Activated CD4-positive, alpha-beta T cell treated with anti-CD3 and anti-CD28 coated beads, Interleukin-2, Interleukin-4, amounts not matched to agents 100 ng/mL and 50 ng/mL, durations not matched to agents 16 hours and 8 hours (primary cell): ENCODE measurements at places on chromosomes 7 and 10.

- DNase-seq, result no peak
Observed at GRCh38 chr7:74023092-74023536, 4.9 kb upstream of the ELN start.

- peak; percentile 46 for DNase-seq
Observed at GRCh38 chr10:93357680-93358079, 124.5 kb downstream of the MYOF start.

- DNase-seq, result no peak
Observed at GRCh38 chr7:98206451-98207330, 4.5 kb upstream of the BHLHA15 start.

- no peak for DNase-seq
Observed at GRCh38 chr10:105023211-105024111, 382.4 kb downstream of the SORCS3 start.

- DNase-seq, result no peak
Observed at GRCh38 chr7:70925411-70926115, 206.4 kb upstream of the GALNT17 start.

DNA sequence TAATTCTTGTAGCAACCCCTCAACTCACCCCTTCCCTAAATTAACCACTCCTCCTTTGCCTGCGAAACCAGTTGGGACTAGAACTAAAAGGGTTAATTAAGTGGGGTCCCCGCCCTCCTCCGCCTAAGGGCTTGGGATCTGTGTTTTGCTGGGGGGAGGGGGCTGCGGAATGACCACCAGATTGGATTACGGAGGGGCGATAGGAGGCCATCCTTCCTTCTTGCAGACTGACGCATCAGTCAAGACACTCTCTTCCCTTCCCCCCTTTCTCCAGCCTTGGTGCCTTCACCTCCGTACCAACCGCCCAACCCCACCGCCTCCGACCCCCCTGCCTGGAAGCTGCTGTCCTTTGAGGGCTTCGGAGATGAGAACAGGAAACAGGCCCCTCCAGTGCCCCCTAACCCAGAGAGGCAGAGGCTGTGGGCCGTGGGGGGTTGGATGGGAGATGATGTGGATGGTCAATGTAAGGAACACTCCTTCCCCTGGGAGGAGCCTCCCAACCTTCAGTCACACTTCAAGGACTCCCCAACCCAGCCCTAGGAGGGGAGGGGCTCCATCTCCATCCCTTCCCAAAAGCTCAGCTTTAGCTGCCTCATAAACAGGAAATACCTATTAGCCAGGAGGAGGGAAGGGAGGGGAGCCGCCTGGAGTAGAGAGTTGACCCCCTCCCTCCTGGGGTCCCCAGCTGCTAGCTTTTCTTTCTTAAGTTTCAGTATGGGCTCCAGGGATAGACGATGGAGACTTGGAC is 997 bp upstream of the LDB1 start:
- no peak for DNase-seq

GRCh38 chr7:90455163-90456030 is 14.0 kb upstream of the PTTG1IP2 start:
- peak; percentile 44 for DNase-seq

GRCh38 chr10:62237506-62237905 is 31.1 kb downstream of the RTKN2 start:
- no peak for DNase-seq

GRCh38 chr10:25263931-25264330 is 89.1 kb downstream of the GPR158 start:
- DNase-seq, result no peak

GRCh38 chr7:27842094-27842692 is 102.2 kb downstream of the TAX1BP1 start:
- no peak for DNase-seq

DNA sequence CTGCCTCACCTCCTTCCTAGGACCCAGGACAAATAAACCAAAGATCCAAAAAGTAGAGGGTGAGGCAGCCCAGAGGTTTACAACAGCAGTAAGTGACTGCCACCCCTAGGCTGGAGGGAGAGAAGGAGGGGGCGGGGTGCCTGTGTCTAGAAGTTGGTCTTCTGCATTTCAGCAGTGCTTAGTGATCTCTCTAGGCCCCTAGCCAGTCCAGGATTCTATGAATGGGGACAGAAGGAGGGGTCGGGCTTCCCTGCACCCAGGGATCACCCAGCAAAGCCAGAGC is 62.8 kb upstream of the KDM7A start:
- no peak for DNase-seq

- peak; percentile 3 for DNase-seq
Observed at GRCh38 chr10:77328272-77328816, 309.3 kb downstream of the KCNMA1 start.

DNA sequence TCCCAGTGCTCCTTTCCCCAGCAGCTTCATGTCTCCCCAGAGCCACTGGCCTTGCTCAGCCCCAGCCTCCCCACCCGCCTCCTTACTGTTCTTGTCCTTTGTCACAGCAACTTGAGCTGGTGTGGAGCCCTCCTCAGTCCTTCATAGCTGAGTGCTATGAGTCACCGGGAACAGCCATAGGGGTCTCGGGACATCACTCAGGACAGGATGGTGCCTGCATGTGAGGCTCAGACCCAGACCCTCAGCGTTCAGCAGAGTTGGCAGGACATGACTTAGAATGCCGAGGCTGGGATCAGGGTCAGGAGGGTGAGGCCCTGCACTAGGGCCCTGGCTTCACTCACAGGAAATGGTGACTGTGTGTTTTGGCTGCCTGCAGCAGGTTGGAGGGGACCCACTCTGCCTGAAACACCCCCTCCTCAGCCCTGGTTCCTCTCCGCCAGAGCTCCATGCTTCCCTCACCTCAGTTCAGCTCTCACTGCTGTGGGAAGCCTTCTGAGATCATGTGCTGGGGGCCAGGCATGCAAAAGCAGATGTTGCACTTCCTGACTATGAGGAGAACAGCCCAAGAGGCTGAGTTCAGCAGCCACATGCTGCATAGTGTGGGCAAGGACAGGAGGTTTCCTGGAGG is 40.7 kb upstream of the GJD4 start:
- DNase-seq, result no peak

DNA sequence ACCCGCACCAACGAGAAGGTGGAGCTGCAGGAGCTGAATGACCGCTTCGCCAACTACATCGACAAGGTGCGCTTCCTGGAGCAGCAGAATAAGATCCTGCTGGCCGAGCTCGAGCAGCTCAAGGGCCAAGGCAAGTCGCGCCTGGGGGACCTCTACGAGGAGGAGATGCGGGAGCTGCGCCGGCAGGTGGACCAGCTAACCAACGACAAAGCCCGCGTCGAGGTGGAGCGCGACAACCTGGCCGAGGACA is 1.6 kb downstream of the VIM start:
- DNase-seq, result no peak

DNA sequence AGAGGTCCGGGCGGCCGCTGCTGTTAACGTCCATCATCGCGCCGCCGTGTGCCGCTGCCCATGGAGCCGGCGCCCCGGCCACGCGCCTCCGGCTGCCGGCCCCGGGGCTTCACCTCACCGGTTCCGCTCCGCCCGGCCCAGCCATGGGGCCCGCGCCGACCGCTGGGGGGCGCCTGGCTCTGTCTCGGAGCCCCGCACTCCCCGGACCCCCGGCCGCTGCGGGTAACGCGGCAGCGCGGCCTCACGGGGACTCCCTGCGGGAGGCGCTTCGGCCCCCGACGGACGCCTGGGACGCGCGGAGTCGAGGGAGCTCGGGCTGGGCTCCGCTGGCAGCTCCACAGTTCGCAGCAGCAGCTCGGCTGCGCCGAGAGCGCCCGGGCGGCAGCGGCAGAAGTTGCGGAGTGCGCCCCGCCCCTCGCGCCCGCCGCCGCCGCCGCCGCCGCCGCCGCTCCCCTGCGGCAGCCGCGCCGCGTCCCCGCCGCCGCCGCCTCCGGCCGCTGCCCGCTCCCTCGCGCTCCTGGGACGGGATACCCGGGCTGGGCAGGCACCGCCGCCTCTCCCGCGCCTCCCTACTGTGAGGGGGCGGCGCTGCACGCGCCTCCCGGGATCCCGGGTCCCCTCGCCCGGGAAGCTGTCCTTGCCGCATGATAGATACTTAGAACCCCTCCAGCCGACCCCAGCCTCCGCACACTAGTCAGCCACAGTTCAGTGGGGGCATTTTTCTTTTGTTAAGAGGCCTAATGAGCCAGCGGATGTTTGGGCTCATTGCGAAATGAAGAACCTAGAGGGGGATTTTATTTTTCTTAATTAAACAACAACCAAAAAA is at the start of gene HTR7:
Gene HTR7, minus strand, starts transcription at position 405 of the 826 bp plus-strand sequence. Its CDS starts 368 bp downstream, at position 37.
- DNase-seq, result peak; percentile 42

- no peak for DNase-seq
Observed at GRCh38 chr7:31437250-31437865, 76.5 kb upstream of the ITPRID1 start.

DNA sequence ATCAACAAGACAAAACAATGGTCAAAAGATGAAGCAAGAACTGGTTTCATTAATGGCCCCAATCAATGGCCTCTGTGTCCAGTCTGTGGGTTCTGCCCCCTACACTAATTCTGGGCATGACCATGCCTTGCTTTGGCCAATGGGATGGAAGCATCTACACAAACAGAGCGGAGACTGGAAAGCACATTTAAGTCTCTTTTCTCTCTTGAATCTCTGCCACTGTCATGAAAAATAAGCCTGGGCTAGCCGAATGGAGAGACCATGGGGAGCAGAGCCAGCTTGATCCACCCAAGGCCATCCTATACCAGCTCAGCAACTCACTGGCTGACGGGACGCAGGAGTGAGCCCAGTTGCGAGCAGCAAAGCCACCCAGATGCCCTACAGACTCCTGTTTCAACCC is 30.9 kb downstream of the ANKRD16 start:
- DNase-seq, result no peak

DNA sequence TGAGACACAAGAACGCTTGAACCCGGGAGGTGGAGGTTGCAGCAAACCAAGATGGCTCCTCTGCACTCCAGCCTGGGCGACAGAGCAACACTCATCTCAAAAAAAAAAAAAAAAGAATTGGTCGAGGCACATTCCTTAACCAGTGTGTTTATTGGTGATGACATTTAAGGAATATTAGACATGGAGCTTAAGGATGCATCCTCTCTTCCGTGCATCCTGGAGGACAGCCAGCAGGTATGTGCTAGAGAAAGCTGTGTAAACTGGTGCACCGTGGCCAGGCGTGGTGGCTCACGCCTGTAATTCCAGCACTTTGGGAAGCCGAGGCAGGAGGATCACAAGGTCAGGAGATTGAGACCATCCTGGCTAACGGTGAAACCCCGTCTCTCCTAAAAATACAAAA is 11.8 kb downstream of the ZKSCAN1 start:
- DNase-seq, result no peak

GRCh38 chr10:88794731-88795130 is 7.8 kb upstream of the LIPM start:
- no peak for DNase-seq

GRCh38 chr7:74344132-74344496 is 54.9 kb downstream of the CLIP2 start:
- DNase-seq, result no peak

DNA sequence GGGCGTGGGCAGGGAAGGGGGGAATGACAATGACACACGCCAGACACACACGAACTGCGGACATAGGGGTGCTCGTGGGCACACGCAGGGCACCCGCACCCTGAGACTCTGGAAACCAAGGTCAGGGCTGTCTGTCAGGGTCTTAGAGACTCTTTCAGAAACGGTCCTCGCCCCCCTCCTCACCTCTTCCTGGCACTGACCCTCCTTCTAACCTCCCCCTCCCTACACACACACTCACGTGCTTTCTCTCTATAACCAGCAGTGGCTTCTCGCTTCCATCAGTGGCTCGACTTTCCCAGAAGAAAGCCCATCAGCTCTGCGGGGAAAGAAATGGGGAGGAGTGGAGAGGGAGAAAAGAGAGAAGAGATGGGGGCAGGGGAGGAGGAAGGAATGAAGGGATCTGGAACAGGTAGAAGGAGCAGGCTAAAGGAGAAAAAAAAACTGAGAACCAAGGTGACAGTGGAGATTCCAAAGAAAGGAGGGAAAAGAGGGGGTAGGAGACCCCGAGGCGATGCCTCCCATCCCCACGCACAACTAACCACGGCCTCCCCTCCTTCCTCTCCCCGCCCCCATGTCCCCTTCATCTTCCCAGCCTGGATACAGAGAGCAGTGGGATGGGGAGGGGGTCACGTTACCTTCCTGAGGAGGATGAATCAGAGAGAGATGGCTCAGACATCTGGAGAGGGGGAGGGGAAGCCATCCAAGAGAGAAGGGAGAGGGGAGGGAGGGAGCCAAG is 1.7 kb upstream of the VGF start:
- DNase-seq, result no peak

GRCh38 chr7:131548371-131548770 is 8.1 kb downstream of the PODXL start:
- DNase-seq, result no peak

- DNase-seq, result no peak
Observed at GRCh38 chr7:80902716-80903308, 16.0 kb downstream of the SEMA3C start.

DNA sequence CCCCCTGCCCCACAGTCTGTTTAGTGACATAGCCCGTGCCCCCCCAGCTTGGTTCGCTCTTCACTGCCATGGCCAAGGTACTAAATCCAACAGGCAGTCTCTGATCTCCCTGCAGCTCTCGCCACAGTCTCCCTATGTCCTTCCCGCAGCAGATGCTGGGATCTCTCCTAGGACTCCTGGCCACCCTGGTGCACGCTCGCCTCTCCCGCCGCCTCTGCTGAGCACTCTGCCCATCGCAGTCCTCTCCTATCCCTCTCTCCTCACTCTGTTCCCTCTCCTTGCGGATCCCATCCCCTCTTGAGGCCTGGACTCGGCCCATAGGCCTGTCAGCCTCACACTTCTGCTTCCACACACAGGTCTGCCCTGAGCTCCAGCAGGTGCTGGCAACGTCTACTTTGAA is 204.8 kb upstream of the TCERG1L start:
- DNase-seq, result no peak

- DNase-seq, result no peak
Observed at GRCh38 chr7:138030679-138031351, 28.9 kb upstream of the CREB3L2 start.

GRCh38 chr10:102185272-102185671 is 33.1 kb downstream of the NOLC1 start:
- DNase-seq, result no peak

DNA sequence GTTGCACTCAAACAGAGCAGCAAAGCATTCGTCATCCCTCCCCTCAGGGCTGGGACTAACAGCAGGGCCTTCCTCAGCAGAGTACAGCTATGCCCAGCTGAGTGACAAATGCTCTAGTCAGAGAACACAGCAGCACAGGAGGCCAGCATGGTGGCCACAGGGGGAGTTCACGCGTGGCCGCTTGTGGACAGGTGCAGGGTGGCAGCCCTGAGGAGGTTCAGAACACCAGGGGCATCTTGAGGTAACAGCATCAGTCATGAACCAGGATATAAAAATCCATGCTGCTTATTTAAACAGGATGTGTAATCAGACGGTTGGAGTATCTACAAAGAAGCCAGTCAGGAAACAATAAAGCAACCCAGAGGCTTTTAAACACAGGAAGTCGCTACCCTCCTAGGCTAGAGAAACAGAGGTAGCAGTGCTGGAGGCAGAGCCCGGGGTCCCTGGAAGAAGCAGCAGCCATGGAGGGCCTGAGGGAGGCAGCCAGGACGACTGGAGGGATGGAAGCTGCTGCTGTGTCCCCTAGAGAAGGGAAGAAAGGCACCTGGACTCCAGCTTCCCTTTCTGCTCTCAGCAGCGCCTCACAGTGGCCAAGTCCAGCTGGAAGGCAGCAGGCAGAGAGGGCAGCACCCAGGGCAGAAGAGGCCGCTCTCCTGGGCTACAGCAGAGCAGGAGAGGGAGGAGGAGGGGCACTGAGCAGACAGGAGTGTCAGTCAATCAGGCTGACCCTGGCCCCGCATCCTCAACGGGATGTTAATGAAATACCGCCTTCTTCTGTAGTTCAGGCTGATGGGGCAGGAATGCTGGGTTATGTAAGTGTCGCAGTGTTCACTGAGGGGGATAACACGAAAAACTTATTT is 70.8 kb upstream of the UCN3 start:
- DNase-seq, result peak; percentile 84
